ENCODE measurements at places on chromosomes 5 and 9.

DNA sequence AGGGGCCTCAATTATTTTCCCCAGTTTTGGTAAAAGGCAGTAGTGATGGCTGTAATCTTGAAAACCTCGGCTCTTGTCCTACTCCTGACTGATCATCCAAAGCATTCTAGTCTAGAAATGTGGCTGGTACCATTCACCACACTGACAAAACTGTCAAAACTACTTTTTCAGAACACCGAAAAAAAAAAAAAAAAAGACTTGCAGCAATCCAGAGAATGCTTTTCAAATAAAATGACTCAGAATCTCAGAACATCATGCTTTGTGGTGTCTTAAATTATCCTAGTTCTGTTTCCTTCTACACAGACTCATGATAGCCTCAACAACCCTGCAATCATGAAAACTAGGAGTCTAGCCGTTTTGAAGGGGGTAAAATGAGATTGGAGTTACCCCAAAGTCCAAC is 13.4 kb downstream of the SLC28A3 start:
- DNase-seq: no peak

GRCh38 chr9:135281791-135282737 is 194.6 kb downstream of the OLFM1 start:
- DNase-seq: no peak

- no peak for DNase-seq
Measured at GRCh38 chr5:63843190-63843589, 119.1 kb downstream of the HTR1A start.

GRCh38 chr5:133247151-133247709 is 195.4 kb downstream of the HSPA4 start:
- no peak for DNase-seq

DNA sequence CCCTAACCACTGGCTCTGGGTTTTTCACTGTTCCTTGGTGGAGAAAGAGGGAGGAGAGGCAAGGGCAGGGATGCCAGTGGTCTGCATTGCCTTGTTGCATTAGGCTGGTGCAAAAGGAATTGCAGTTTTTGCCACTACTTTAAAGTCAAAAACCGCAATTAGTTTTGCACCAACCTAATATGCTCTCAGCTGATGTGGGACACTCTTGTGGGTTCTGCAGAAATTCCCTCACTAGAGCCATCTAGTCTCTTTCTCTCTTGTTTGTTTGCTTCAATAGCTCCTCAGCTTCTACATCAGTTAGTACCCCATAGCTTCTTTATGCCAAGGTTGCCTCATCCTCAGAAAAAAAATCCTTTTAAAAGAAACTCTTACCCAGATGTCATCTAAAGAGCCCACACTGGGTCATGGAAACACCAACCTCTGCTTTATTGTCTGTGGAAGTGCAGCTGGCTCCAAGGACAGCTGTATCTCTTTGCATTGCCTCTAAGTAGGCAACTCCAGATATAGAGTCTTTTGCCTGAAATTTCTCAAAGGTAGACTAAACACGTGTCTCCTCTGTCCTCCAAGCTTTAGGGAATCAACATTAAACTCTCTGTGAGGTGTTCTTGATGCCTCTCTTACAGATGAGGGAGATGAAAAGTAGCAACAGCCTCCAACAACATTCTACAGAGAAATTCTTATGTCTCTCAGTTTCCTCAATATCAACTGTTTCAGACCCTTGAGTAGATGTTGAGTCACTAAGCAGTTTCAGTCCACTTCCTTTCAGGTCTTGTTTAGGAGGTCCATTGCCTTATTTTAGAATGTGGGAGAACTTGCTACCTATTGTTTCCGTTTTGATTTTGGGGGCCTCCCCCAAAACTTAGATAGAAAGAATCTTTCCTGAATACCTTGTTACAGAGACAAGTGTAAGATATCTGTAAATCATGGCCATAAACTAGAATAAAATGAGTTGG is 84.9 kb upstream of the MEF2C start:
- DNase-seq: no peak

DNA sequence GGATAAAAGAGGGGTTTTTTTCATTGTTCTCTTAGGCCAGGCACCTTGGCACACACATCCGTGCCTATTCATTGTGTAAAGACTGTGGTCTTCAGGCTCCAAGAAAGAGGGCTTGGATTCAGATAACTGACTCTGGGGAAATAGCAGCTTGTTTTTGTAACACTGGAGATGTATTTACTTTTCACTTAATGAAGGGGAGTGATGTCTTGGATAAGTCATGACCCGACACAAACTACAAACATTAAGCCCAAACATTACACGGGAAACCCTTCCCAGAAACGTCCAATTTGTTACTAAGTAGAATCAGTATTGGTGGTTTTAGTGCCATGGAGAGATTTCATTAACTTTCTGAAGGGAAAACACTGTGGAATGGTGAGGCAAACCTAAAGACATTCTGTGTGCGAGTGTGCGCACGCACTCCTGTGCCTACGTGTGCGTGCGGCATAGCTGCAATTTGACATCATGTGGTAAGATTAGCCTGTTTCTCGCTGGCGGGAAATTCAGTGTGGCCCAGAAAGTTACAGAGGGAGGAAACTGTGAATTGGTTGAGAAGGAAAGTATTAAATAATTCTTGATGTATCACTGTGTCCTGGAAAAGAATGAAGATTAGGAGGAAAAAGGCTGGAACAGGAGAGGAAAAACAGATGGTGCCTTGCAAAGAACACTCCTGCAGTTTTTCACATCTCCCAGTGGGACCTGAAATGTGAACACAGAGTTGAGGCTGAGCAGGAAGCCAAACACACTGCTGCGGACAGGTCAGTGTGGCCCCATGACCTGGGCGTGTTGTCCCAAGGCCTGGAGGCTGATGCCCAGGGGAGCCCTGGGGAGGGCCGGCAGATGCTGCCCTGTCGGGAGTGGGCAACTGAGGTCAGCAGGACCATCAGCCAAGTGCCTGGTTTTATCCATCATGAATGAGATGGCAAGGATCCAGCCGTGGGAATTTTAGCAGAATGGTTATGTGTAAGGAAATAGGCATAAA is 108.5 kb downstream of the GAS1 start:
- DNase-seq: no peak

DNA sequence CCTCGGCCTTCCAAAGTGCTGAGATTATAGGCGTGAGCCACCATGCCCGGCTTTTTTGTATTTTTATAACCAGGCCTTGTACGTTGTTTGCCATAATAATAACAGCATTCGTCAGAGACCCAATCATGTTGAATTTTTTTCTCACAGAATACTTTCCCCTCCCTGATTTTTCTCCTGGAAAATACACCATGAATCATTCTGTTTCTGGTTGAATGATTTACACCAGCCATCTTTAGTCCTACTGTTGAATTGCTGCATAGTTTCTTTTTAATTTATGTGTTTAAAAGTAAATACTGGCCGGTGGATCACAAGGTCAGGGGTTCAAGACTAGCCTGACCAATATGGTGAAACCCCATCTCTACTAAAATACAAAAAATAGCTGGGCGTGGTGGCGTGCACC is 3.5 kb downstream of the CNOT8 start:
- DNase-seq: no peak

DNA sequence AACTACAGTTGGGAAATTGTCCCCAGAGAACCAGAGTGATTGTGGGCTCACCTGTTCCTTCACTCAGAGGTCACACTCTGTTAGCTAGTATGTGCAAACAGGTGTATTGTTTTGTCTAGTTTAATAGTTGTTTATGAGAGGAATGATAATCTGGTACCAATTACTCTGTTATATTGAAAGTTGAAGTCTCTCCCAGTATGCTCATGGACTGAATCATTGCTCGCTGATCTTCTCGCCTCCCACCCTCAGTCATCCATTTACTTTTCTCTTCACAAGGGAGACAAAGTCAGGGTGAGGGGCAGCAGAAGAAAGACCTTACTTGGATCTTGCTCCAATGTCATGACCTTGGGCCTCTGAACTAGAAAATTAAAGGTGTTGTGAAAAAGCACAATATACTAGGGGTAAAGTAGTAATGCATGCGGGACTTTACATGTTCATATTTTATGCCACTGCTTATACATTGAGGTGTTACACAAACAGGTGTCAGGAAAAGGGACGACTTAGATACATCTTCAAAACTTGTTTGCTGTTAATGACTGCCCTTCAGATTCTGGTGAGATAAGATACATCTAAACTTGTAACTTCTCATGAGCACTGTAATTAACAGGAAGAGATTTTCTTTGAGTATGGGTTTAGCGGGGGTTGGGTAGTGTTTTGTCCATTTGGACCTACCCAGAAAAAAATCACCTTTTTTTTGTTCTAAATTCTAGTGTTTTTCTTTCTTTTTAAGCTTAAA is 36.9 kb downstream of the LNPEP start:
- no peak for DNase-seq

GRCh38 chr5:15966066-15966640 is 213.4 kb downstream of the MARCHF11 start:
- no peak for DNase-seq

- no peak for DNase-seq
Measured at GRCh38 chr5:107937204-107937603, 266.5 kb upstream of the EFNA5 start.

DNA sequence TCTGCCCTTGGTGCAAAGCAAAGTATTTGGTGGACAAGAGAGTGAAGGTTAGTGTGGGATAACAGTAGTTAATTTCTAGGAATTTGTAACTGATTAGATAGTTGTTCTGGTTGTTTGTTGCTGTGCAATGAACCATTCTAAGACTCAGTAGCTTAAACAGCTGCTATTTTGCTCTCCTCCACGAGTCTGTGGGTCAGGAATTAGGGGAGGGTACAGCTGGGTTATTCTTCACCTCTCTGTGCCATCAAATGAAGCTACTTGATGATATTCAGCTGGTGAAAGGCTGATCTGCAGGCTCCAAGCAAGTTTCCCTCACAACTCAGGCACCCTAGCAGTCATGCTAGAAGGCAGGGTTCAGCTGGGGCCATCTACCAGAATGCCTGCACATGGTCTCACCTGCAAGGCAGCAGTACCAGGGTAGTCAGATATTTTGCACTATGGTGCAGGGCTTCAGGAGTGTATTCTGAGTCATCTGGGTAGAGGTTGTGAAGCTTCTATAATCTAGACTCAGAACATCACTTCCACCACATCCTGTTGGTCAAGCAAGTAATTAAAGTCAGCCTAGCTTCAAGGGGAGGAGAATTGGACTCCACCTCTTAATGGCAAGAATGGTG is 159.5 kb upstream of the SLC28A3 start:
- DNase-seq: no peak

DNA sequence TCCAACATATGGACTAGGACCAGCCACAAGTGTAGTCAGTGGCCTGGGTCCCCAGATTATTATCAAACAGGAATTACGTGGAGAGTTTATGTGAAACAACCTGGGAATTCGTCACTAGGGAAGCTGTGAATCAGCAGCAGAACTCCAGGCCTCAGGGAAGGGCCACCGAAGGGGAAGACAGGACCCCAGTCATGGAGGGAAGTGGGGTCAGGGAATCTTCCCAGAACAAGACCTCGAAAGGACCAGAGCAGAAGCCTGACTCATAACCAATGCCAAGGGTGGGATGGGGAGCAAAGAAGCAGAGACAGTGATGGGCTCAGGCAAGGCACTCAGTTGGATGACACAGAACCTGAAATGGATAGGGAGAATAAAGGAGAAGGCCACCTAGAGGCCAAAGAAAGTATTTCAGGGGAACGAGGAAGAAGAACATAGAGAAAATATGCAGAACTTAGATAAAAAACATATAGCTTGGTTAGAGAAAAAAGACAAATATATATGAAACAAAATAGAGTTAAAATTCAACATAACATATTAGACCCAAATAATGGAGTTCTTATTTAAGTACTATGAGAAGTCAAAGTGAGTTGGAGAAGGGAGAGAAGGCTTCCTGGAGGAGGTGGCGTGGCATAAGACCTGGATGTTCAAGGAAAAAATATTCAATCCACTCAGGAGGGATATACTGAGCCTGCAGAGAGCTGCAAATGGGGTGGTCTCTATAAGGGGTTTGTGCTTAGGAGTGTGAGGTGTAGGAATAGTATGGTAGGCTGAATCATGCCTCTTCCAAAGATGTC is 66.7 kb upstream of the CAST start:
- DNase-seq: peak; percentile 21

- no peak for DNase-seq
Measured at GRCh38 chr5:125685771-125686170, 737.4 kb upstream of the GRAMD2B start.

GRCh38 chr5:39121315-39121714 is 47.1 kb upstream of the RICTOR start:
- no peak for DNase-seq

DNA sequence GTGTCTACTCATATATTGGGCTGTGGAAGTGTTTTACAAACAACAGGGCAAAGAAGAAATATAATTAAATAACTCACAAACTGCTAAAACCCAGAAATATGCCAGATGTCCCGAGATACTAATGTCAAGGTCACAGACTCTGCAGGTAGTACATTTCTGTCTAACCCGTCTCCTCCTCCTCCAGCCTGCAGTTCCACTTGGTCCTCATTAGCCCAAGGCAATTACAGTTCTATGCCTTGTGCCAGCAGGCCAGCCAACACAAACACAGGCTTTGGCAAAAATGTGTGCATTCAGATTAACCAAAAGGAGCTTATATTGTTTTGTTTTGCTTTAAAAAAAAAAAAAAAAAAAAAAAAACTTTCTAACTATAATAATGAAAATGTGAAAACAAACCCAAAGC is 148.8 kb downstream of the MYO10 start:
- no peak for DNase-seq

DNA sequence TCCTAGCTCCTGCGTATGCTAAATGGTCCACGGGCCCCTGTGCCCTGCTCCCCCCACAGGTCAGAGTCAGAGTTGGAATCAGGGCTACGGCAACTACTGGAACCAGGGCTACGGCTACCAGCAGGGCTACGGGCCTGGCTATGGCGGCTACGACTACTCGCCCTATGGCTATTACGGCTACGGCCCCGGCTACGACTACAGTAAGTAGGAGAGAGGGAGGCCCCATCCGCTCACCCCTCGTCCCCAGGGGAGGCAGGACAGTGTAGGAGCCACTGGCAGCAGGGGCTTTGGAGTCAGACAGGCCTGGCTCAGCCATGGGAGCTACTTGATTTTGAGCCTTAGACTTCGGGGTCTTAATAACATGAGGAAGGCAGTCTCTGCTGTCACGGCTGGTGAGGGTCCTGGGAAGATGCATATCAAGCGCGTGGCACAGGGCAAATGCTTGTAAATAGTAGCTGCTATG is 5.8 kb downstream of the HNRNPAB start:
- no peak for DNase-seq

- DNase-seq: no peak
Measured at GRCh38 chr9:108857572-108857971, 1.8 kb upstream of the ACTL7B start.

DNA sequence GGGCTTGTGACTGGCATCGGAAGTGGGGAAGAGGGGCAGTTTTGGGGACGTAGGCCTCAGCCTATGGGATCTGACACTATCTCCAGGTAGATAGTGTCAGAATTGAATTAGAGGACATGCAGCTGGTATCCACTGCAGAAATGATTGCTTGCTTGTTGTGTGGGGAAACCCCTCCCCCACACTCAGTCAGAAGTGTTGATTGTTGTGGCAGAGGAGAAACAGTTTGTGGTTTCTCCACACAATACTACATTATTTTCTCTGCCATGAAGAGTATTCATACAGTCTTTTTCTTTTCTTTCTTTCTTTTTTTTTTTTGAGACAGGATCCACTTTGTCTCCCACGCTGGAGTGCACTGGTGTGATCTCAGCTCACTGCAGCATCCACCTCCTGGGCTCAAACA is 113.9 kb downstream of the ARRDC3 start:
- DNase-seq: no peak

All from germinal center (tissue), 1 donor.